ENCODE measurements at places on chromosomes 1 and 21. TPM values are rescaled to one million over a fixed set of nuclear protein-coding genes. Genes with fewer than 3 reads are reported as not detected.

The ZNF669 gene
- polyA plus RNA-seq = 26.5 TPM

The TNFRSF18 gene
- polyA plus RNA-seq = 3.5 TPM

The SERTAD4 gene
- polyA plus RNA-seq = not detected

The EFNA4 gene
- polyA plus RNA-seq = 8.5 TPM

The UTS2 gene
- not detected for polyA plus RNA-seq

The ADAMTS5 gene
- not detected for polyA plus RNA-seq

The HSD3B1 gene
- not detected for polyA plus RNA-seq

The CHI3L1 gene
- polyA plus RNA-seq = not detected

The PLA2G4A gene
- 0.09 TPM for polyA plus RNA-seq

The MTARC2 gene
- polyA plus RNA-seq = 11.4 TPM

The PRAMEF6 gene
- not detected for polyA plus RNA-seq

The NBPF19 gene
- polyA plus RNA-seq = 3.3 TPM

Measured in IgD-negative memory B cell (primary cell).